Right renal pelvis (tissue), 4 donors: ENCODE measurements at places on chromosomes 13 and 19. TPM values are rescaled to one million over a fixed set of nuclear protein-coding genes. Genes with fewer than 3 reads are reported as not detected.

GRCh38 chr13:29909975-29910674, 59.7 kb upstream of the UBL3 start:
- DNase-seq: no peak

The ZFP14 gene
- polyA plus RNA-seq: 10.7 TPM

The LGALS14 gene
- not detected for polyA plus RNA-seq

- no peak for DNase-seq
Observed at GRCh38 chr13:73933795-73934194, 200.4 kb downstream of the KLF12 start.

GRCh38 chr19:49629659-49630058, 10.3 kb downstream of the RRAS start:
- DNase-seq: no peak

- DNase-seq: no peak
Observed at GRCh38 chr13:26495750-26496149, 61.7 kb upstream of the WASF3 start.

DNA sequence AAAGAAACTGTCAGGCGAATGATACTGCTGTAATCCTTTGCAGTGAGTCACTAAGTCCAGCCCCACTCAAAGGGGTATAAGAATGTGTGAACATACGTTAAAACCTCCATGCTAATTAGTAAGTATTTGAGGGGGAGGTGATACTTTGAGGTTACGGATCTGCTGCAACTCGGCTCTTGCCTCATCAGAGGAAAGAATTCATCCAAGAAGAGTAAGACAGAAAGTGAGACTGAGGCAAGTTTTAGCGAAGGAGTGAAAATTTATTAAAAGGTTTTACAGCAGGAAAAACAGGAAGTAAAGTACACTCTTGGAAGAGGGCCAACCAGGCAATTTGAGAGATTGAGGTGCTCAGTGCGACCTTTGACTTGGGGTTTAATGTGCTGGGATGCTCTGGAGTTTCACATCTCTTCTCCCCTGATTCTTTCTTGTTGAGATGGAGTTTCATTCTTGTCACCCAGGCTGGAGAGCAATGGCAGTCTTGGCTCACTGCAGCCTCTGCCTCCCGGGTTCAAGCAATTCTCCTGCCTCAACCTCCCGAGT, 9.8 kb downstream of the CLEC4M start:
- no peak for DNase-seq

The DCT gene
- 0.39 TPM for polyA plus RNA-seq

The TMEM38A gene
- polyA plus RNA-seq: 8.2 TPM
